Dorsolateral prefrontal cortex (tissue), 122 donors: ENCODE measurements at places on chromosomes 11 and 22. TPM values are rescaled to one million over a fixed set of nuclear protein-coding genes. Genes with fewer than 3 reads are reported as not detected.

Gene IGLL1
- total RNA-seq, result not detected

Gene APLNR
- total RNA-seq, result 114 TPM

Gene ANGPTL5
- total RNA-seq, result 0.25 TPM

Gene SAA2
- total RNA-seq, result not detected

Gene RIMBP3B
- total RNA-seq, result not detected

Gene NUDT8
- 4.5 TPM for total RNA-seq

Gene P2RX6
- total RNA-seq, result 17.2 TPM

Gene C22orf31
- 1.1 TPM for total RNA-seq

Gene NEFH
- 48.9 TPM for total RNA-seq

Gene MMP27
- not detected for total RNA-seq

Gene TREH
- not detected for total RNA-seq

Gene HARBI1
- total RNA-seq, result 9.0 TPM

Gene MS4A6E
- total RNA-seq, result not detected

Gene FZD4
- 9.1 TPM for total RNA-seq

Gene NRIP3
- total RNA-seq, result 52.9 TPM

Gene POU2F3
- 0.76 TPM for total RNA-seq

Gene A4GALT
- total RNA-seq, result 7.7 TPM

Gene NTM
- total RNA-seq, result 182 TPM

Gene ACO2
- 267 TPM for total RNA-seq

Gene PRR5L
- 13.4 TPM for total RNA-seq

Gene MMP8
- not detected for total RNA-seq

Gene CATSPERZ
- total RNA-seq, result 1.9 TPM
